ENCODE measurements at places on chromosomes 4 and X.

GRCh38 chrX:97547877-97548578 lies 664.3 kb downstream of the RPA4 start:
- no peak for DNase-seq

DNA sequence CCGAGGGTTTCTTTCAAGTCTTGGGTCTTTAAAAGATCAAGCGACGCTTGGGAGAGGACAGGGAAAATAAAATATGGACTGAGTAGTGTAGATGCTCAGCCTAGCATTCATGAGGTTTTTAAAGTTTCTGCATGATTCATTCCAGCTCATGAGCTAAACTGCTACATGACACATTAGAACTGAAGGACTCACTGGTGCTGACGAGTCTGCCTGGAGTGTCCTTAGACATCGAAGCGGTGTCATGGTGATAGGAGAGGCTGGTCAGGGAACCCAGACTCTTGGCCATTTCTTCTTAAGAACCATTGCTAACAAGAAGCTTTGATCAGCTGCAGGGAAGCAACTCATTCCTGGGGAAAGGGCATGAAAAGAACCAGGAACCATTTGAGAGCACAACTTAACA lies 158.6 kb downstream of the TRIML1 start:
- DNase-seq, result no peak

- DNase-seq, result no peak
These were observed 56.7 kb downstream of the CLDN34 start for GRCh38 chrX:10023821-10024220.

GRCh38 chrX:54397113-54397512 lies 39.3 kb upstream of the WNK3 start:
- DNase-seq, result no peak

GRCh38 chr4:40399578-40399977 lies 64.4 kb downstream of the CHRNA9 start:
- no peak for DNase-seq

GRCh38 chr4:12221031-12221430 lies 792.3 kb upstream of the HS3ST1 start:
- DNase-seq, result no peak

DNA sequence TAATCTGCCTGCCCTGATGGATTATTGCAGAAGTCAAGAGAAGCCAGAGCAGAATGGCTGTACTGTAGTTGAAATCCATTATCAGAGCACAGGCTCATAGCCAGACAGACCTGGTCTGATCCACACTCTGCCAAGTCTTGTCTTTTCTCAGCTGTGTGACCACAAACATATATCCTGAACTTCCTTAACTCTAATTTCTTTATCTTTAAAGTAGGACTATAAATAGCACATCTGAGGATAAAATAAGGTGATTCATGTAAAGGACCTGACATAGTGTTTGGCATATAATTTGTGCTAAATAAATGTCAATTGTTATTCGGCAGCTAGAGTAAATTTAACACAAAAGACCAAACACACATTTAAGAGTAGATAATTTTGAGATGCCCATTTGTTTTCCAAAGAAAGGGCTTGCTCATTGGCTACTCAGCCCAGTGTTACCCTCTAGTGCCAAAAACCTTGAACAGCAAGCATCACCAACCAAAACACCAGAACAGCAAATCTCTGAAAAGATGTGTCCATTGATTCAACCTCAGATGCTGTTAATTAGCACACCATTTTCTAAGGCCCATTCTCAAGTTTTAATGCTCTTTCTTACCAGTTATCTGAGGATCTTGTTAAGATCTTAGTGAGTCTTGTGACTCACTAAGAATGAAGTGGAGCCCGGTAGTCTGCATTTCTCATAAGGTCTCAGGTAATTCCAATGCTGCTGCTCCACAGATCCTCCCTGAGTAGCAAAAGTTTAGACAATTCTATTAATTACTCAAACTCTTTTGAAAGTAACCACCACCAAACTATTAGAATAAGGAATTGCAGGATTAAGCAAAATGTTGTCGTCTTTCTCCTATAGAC lies 108.8 kb downstream of the HHIP start:
- DNase-seq, result no peak

Data from stimulated activated CD8-positive, alpha-beta memory T cell treated with anti-CD3 and anti-CD28 coated beads, Interleukin-4, amount 100 ng/mL, for 4 hours (primary cell).